ENCODE measurements at places on chromosomes 3 and 15.

DNA sequence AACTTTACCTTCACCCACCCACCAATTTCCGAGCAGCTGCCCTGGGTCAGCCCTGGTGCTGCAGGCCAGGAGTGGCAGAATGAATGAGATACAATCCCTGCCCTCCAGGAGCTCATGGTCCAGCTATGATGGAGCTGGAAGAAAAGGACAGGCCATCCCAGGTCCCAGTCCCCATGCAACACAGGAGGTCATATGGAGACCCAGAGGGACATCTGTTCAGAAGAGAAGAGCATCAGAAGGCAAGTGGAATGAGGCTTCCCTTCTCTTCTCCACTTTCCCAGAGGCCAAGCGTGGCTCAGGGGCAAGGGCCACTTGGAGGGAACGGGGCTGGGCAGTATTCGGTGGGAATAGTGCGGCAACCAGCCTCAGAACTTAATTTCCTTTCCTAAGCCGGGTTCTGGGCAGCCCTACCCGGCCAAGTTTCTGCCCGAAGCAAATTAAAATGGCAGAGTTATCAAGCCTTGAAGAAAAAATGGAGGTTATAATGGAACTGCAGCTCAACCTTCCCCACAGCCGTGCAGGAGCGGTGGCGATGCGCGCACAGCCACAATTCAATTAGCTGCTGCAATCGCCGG lies 35.9 kb downstream of the TLE3 start:
- DNase-seq, result no peak

GRCh38 chr3:43400781-43401730 lies 114.7 kb downstream of the SNRK start:
- no peak for DNase-seq

GRCh38 chr3:47405820-47406761 lies 25.3 kb downstream of the PTPN23 start:
- no peak for DNase-seq

GRCh38 chr3:141807277-141808033 lies 44.2 kb downstream of the GRK7 start:
- no peak for DNase-seq

GRCh38 chr15:100463515-100463914 lies 65.2 kb downstream of the CERS3 start:
- DNase-seq, result no peak

GRCh38 chr3:148366743-148367410 lies 330.8 kb upstream of the AGTR1 start:
- DNase-seq, result peak; percentile 33

GRCh38 chr3:126269354-126269753 lies 87.9 kb downstream of the KLF15 start:
- DNase-seq, result no peak
